ENCODE measurements at places on chromosomes 6 and 20.

DNA sequence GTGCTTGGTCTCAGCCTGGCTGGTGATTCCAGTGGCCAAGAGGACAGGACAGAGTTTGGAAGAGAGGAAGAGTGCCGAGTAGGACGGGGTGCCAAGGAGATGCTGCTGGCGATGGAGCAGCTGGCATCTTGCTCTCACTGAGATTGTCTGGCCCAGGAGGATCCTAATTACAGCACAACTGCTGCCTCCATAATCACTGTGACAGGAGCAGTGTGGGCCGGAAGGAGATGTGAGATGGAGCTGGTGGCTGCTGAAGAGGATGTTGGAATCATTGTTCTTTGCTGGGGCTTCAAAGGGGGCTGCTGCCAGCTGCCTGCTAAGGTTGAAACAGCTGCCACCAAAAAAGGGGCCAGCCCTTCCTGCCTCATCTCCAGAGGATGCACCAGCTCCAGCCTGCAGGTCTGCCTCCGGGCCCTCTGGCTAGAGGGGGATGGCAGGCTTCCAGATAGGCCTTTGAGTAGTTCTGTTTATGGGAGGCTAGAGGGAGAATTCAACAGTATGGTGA is 214.4 kb downstream of the RNF144B start:
- no peak for DNase-seq

- no peak for DNase-seq
These were observed 93.4 kb downstream of the HIVEP2 start for GRCh38 chr6:142851601-142852000.

- no peak for DNase-seq
These were observed 58.0 kb downstream of the CD2AP start for GRCh38 chr6:47535316-47536225.

DNA sequence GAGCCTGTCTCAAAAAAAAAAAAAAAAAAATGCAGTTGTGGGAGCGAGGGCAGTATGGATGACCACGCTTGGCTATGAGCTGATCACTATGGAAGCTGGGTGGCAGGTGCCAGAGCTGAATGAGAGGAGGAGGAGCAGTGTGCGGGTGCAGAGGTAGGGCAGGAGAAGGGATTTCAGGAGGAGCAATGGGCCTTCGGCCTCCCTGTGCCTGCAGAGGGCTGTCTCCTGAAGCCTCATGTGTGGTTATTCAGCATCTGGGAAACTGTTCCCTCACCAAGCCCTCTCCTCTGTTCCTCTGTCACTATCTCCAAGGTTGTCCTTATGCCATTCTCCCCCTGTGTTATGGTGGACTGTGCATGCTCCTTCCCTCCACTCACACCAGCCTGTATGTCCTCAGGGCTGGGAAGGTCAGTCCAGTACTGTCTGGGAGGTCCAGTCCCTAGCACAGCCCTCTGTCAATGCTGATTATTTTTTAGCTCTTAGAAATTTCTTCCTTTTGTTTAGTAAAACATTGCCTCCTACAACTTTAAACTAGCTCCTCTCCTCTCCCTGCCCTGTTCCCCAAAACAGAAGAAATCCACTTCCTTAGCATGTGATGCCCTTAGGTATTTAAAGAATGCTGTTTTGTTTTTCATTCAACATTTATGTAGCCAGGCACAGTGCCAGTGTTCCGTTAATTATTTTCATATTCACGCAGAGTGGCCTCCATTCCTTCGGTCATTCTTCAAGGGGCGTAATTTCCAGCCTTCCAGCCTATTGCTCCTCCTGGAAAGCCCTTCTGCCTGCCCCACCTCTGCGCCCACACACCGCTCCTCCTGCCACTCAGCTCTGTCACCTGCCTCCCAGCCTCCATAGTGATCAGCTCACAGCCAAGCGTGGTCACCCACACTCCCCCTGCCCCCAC is 48.9 kb downstream of the CNBD2 start:
- DNase-seq = peak; percentile 23

GRCh38 chr6:140201787-140202458 is 827.5 kb upstream of the CITED2 start:
- no peak for DNase-seq

GRCh38 chr20:51661609-51662178 is 106.5 kb downstream of the ATP9A start:
- DNase-seq = peak; percentile 50

- DNase-seq = peak; percentile 65
These were observed 326.6 kb downstream of the COL12A1 start for GRCh38 chr6:74879234-74879633.

DNA sequence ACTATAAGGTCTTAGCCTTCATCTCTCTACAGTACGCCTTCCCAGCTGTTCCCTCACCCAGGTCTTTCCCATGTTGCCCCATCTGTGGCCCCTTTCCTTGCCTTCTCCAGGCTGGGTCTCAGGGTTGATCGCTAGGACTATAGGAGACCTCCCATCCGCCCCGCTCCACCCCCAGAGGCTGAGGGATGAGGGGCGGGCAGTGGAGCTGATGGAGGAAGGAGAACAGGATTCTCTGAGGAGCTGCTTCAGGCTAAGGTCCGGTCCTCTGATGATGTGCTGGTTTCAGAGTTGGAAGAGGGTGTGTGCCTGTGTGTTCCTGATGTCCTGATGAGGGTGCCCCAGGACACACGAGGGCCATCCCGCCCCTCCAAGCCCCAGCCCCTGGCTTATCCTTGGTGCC is 154.8 kb upstream of the QKI start:
- no peak for DNase-seq

DNA sequence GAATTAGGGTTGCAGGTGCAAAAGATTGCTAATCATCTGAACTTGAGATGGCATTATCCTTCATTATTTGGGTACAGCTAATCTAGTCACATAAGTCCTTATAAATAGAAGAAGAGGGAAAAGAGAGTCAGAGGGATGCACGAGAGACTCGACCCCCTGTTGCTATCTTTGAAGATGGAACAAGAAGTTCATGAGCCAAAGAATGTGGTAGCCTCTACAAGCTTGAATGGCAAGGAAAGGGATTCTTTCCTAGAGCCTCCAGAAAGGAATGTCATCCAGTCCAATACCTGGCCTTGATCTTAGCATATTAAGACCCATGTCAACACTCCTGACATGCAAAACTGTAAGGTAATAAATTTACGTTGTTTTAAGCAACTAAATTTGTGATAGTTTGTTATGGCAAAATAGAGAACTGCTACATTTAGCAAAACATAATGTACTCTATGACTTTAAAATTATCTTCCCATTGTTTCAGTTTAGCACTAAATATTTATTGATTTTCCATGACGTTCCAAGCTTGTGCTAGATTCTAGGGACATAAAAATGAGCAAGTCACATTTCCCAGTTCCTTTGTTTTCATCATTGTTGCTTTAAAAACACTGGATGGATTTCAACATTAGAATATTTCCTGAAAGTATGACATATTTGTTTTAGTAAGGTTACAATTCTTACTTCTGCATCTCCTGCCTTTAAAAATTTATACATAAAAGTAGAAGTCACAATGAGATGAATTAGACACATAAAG is 12.7 kb downstream of the MANEA start:
- no peak for DNase-seq

GRCh38 chr6:54768494-54768893 is 78.1 kb upstream of the FAM83B start:
- DNase-seq = no peak

DNA sequence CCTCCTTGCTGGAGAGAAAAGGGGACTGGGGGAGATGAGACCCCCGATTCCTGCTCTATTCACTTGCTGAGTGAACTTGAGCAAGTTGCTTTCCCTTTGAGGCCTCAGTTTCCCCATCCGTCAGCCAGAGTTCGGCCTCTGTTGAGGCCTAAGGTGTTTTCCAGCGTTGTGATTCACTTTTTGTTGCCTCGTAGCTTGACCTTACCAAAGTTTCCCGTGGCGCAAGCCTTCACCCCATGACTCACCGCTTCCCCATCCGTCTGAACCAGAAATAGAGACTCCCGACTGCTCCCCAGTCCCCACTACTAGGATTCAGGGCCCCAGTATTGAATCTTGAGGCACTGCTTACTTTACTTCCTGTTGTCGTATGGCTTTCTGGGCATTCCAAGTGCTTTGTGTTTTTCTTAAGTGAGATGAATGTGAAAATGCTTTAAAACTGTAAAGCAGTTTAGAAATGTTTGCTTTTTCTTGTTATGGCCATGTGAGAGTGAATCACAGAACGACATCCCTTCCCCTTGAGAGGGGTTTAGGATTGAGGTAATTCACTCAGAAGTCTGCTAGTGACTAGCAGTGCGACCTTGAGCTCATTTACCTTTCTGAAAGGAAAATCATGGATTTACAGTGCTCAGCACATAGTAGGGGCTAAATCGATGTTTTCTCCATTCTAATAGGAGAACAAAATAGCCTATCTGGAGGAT is 1.2 kb downstream of the CHMP4B start:
- peak; percentile 63 for DNase-seq

GRCh38 chr6:134599079-134599478 is 281.2 kb upstream of the SGK1 start:
- no peak for DNase-seq

GRCh38 chr6:152301021-152301764 is 336.0 kb downstream of the SYNE1 start:
- DNase-seq = no peak

GRCh38 chr6:117359581-117359980 is 66.2 kb downstream of the ROS1 start:
- no peak for DNase-seq

DNA sequence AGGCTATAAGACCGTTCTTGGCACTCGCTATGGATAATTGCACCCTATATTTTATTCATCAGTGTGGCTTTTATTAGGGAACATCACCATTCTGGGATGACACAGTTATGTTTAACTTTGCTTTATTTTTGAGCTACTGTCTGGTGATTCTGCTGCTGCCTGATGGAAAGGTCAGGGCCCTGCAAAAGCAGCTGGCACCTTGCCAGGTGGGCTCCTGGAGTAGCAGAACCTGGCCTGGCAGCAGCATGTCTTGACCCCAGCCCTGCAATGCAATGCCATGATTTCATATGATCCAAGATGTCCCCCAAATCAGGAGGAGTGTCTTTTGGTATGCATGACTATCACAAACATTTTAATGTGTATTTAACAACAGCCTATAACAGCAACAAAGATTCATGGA is 228.4 kb upstream of the RSPO3 start:
- DNase-seq = no peak

GRCh38 chr6:1179571-1180459 is 132.1 kb upstream of the FOXQ1 start:
- no peak for DNase-seq

- no peak for DNase-seq
These were observed 196.1 kb upstream of the RUNX2 start for GRCh38 chr6:45132059-45132458.

DNA sequence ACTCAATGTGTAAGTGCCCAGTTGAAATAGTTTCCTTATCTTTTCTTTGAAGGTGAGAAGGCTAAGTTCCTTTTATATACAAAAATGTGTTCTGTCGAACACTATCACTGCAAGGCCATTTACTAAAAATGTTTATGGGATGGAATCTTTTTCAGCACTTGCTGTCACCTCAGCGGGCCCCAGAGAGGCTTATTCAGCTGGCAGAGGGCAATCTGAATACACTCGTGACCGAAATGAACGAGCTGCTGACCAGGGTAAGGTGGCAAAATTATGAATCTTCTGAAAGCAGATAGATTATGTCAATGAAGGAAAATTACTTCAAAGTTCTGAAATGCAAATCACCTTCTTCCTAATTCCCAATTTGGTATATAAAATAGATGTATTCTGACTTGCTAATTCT is 340.2 kb downstream of the ARHGAP18 start:
- no peak for DNase-seq

DNA sequence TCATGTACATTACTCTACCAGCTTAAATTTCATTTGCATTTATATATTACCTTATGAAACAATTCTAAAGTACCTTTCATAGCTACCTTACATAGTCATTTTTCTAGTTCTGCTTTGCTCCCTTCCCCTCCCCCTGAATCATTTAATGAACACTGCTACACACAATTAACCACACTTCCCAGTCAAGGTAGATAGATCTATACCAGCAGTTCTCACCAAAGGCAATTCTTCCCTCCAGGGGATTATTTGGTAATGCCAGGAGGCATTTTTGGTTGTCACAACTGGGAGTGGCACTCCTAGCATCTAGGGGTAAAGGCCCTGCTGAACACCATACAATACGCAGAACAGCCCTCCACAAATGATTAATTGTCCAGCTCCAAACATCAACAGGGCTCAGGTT is 143.9 kb upstream of the SHLD1 start:
- DNase-seq = no peak

GRCh38 chr20:33105316-33105924 is 26.0 kb downstream of the BPIFB4 start:
- no peak for DNase-seq

DNA sequence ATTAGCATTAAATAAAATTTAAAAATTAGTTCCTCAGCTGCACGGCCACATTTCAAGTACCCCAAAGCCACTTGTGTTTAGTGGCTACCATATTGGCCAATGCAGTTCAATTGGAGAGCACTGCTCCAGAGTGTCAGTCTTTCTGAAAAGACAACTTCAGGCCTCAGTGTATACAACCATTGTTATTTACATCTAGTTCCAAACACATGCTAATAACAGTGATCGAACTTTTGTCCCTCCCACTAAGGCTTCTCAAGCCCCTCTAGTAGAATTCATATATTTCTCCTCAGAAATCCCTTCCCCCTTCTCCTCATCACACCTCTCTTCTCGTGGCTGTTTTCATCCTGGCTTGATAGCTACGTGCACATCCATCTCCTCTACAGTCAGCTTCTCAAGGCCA is 32.9 kb downstream of the HIVEP2 start:
- DNase-seq = no peak

DNA sequence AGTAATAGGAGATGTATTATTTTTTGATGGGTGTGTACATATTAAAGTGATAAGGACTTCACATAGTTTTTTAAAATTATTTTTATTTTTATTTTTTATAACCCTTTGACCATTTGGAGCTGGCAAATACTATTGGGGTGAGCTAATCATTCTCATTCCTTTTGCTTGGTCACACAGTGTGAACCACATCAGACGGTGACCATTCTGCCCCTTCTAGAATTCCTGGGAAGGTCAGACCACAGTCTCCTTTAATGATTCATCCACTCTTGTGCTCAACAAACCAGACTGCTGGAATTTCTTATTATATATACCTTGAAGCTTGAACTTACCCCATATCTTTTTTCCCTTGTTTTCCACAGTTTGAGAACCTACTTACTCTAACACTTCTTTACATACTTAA is 23.9 kb upstream of the PRL start:
- peak; percentile 94 for DNase-seq

- DNase-seq = no peak
These were observed 23.0 kb upstream of the FLRT3 start for GRCh38 chr20:14360416-14360815.

DNA sequence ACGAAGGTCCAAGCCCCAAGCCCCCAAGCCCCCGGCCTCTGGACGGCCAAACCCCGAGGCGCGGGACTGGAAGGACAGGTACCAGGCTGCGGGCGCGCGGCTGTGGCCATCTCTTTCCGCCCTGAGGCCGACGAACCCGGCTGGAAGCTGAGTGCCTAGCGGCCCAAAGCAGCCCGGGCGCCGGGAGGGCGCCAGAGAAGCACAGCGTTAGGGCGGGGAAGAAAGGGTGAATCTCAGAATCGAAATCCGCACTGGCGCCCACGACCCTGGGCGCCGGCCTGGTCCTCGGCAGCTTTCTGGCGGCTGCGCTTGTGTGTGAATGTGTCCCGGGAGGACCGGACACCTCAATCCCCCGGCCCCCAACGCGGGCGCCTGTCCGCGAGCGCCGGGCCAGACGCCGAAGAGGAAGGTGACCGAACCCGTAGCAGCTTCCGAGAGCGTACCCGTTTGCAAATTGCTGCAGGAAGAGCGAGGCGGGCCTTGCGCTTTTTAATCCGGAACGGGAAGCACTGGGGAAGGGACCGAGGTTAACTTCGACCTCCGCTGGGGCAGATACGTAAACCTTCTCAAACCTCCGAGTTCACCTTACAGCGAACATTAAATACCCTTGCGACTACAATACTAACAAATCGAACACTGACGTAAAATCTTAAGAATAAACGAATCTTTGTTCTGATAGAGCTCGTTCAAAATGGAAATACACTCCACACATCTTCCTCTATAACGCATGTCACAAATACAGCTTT is 2.9 kb downstream of the NRN1 start:
- DNase-seq = no peak
